ENCODE measurements at places on chromosomes 7 and 10.

DNA sequence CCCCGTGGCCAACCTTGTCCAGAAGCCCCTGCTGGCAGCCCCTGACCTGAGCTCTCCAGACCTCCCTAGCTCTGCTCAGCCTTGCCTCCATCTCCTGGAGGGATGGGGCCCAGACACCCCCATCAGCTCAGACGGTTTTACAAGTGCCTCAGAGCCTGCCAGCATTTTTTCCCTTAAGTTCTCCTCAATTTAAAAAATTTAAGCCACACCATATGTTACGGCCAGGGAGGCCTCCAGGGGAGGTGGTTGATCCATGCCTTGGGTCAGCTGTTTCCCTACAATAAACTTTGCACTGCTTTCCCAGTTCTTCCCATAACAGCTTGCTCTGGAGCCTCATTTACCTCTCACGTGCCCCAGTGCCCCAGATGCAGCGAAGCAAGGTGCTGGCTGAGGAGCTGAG, 143.5 kb downstream of the RGS10 start:
- no peak for DNase-seq

DNA sequence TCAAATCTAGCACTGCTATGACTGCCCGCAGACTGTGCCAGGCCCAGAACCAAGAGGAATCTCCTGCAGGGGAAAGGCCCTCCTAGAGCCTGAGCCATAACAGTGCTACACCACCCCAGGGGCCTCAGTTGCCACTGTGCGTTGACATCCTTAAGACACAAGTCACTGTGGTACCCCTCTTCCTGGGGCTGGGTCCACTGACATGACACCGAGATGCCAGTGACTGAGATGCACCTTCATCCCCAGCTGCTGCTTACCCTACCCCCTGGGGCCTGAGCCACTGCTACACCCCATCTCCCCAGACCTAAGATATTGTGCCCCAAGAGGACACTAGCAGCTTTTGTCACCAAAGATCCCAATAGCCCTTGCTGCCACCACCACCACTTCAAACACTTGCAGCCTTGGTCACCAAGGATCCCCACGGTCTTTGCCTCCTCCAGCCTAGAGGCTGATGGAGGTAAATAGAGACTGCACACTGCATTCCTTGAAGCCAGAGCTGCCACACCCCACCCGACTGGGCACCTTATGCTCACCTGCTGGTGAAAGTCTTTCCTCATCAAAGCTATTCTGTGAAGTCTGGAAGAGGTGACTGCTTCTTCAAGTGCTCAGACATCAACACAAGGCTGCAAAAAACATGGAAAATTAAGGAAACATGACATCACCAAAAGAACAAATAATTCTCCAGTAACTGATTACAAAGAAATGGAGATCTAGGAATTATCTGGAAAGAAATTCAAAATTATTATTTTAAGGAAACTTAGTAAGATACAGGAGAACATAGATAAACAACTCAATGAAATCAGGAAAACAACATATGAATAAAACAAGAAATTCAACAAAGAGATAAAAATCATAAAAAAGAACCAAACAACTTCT, 40.4 kb upstream of the SHH start:
- no peak for DNase-seq

DNA sequence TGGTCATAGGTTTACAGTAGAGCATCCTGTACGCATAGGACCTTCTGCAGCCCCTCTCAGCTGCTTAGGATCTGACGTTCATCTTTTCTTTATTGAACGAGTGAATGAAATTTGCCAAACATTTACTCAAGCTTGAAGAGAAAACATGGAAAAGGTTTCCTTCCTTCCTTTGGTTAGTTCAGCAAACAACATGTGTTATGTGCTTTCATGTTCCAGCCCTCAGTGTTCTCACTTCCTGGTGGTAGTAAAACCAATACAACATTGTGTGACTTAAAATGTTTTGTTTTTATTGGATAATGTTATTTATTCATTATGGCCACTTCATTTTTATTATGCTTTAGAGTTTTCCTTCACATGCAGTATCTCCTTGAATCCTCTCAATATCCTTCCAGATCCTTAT, 1.4 kb upstream of the CDCA7L start:
- DNase-seq: no peak

DNA sequence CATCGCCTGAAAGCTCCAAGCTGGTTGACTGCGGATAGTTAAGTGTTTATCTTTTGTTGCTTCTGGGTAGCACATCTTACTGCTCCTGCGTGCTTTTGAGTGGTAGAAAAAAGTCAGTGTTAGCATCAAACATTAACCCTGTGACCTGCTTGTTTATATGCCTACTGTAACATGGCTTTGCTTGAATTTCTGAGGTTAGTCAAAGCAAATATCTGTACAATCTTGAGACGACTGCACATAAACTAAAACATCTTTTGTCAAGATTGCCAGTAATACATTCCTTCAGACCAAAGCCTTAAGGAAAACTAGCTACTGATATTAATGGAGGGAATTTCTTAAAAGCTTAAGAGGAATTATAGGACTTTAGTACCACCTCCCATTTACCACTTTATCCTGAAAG, 163.7 kb downstream of the BAMBI start:
- DNase-seq: no peak

DNA sequence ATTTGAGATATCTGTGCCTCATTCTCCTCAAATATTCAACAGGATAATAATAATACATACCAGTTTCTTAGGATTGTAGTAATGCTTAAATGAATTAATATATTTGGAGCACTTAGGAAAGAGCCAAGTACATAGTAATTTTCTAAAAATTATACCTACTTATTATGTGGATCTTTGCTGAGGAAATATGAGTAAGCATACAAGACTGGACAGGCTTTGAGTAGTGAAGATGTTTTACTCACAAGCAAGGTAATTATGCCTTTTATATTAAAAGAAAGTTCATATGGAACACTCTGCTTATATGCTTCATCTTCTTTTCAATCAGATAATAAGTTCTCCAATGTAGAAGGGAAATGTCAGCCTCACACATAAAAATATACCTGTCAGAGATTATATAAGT, 337.5 kb upstream of the KAT6B start:
- DNase-seq: peak; percentile 8
